A673 (cell line): ENCODE measurements at places on chromosomes 16 and 17. TPM values are rescaled to one million over a fixed set of nuclear protein-coding genes. Genes with fewer than 3 reads are reported as not detected.

GRCh38 chr17:57071991-57072944 lies 12.8 kb upstream of the AKAP1 start:
- H3K27me3 ChIP-seq, result no peaks in the 10 kb centered on the region
- peaks cover 5% of the 10 kb centered on the region for H3K4me1 ChIP-seq
- no peak overlapping the region for H3K4me3 ChIP-seq
- DNase-seq, result peak; percentile 55

DNA sequence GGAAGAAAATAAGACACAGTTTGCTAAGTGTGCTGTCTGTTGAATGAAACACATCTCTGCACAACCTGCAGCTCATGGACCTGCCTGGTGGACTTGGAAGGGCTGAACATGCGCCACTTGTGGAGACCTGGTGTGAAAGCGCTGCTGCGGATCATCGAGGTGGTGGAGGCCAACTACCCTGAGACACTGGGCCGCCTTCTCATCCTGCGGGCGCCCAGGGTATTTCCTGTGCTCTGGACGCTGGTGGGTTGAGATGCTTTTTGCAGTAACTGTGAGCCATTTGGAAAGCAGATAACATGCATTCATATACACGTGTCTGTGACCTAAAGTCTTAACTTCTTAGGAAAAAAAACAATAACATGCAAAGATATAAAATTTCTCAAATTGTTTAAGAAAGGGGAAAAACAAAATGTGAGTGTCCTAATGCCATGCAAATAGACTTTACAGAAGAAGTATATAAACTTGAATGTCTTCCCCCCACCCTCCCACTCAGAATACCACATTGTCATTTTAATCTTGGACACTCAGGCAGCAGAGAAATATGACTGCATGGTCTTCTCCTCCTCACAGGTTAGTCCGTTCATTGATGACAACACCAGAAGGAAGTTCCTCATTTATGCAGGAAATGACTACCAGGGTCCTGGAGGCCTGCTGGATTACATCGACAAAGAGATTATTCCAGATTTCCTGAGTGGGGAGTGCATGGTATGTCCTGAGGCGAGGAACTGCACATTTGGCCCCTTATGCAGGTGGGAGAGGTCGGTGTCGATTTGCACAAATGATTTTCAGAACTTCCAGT lies 65.6 kb downstream of the SEC14L1 start:
- peak; percentile 71 for DNase-seq
- H3K4me1 ChIP-seq, result peaks cover 37% of the 10 kb centered on the region
- H3K27ac ChIP-seq, result peak overlapping the region; percentile 55
- peaks cover 79% of the 10 kb centered on the region for H3K36me3 ChIP-seq
- H3K27me3 ChIP-seq, result no peaks in the 10 kb centered on the region
- H3K4me3 ChIP-seq, result no peak overlapping the region

DNA sequence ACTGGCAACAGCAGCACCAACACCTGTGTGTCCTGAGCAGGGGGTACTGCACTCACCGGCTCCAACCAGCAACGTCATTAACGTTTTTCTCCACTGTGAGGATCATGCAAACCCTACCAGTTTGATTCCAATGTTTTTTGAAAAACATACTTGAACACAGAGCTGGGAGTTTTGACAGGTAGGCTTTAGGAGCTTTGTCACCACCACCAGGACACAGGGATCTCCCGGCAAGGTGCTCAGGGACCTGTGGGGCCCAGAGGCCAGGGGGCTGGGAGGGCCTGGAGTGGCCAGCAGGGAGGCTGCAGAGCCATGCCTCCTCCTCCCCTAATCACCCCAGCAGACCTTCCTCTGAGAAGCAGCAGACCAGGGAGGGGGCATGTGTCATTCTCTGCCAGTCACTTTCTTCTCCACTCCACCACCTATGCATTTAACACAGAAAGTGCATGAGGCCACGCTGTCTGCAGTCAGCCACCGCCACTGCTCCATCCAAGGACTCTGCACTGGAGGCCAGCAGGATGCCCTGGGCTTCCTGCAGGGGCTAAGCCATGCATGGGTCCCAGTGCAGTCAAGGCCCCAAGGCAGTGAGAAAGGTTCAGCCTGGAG lies 768.2 kb downstream of the KCNJ18 start:
- no peaks in the 10 kb centered on the region for H3K4me1 ChIP-seq
- no peak overlapping the region for H3K4me3 ChIP-seq
- no peak overlapping the region for H3K27ac ChIP-seq
- no peaks in the 10 kb centered on the region for H3K27me3 ChIP-seq

DNA sequence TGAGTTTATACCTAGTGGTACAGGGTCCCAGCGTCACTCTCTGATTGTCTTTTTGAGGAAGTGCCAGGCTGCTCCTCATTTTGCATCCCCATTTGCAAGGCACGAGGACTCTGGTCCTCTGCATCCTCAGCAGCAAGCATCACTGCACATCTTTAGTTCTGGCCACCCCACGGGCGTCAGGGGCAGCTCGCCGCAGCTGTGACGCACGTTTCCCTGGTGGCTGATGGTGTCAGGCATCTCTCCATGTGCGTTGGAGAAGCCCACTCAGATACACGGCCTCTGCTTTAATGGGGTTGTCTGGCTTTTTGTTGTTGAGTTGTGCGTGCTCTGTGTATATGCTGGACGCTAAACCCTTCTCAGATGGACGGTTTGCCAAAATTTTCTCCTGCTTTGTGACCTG lies 45.2 kb upstream of the ZNF469 start:
- DNase-seq, result no peak
- no peak overlapping the region for H3K27ac ChIP-seq
- no peaks in the 10 kb centered on the region for H3K27me3 ChIP-seq
- H3K36me3 ChIP-seq, result no peaks in the 10 kb centered on the region
- no peak overlapping the region for H3K4me3 ChIP-seq

DNA sequence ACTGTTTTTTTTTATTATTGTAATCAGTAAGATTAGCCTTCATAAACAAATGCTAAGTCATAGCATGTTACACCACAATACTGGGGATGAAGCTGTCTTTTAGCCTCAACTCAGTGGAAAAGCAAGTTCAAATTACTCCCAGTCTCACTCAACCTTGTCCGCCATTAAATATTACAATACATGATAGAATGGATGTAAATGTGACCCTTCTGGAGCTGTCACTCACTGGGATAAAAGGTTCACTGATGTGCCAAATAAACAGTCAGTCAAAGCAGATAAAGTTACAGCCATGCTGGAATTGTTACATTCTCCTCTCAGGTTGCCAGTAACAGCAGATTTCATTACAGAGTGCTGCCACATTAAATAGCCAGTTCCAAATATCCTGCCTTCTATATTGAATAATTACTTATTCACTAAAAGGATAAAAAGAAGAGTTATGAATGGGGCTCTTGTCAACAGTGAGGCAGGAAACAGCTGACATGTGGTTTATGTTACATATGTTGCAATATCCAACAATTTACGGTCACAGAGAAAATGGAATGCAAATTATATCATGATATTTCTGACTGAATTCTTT lies 53.4 kb downstream of the BRIP1 start:
- peaks cover 4% of the 10 kb centered on the region for H3K36me3 ChIP-seq
- DNase-seq, result peak; percentile 92
- peaks cover 18% of the 10 kb centered on the region for H3K4me1 ChIP-seq
- H3K27ac ChIP-seq, result peak overlapping the region; percentile 51

GRCh38 chr17:4270736-4271135 lies 7.0 kb upstream of the ANKFY1 start:
- DNase-seq, result no peak
- peaks cover 12% of the 10 kb centered on the region for H3K36me3 ChIP-seq
- peaks cover 6% of the 10 kb centered on the region for H3K4me1 ChIP-seq

DNA sequence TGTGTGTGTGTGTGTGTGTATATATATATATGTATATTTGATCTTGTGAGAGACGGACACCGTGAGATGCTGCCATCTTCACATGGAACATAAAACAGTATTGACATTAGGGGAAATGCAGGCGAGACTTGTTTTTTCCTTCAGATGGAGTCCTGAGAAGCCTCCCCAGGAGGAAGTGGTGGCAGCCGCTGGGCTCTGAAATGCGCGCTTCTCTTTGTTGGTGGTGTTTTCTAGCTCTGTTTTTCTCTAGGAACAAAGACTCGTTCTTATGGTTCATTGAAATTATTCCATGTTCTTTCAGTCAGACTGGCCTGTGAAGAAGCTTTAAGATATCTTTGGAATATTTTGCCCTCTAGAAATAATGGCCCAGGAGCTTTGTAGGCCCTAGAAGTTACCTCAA lies 32.9 kb downstream of the SNX29 start:
- no peak overlapping the region for H3K4me3 ChIP-seq
- no peaks in the 10 kb centered on the region for H3K36me3 ChIP-seq
- no peaks in the 10 kb centered on the region for H3K4me1 ChIP-seq
- DNase-seq, result no peak
- no peak overlapping the region for H3K27ac ChIP-seq

DNA sequence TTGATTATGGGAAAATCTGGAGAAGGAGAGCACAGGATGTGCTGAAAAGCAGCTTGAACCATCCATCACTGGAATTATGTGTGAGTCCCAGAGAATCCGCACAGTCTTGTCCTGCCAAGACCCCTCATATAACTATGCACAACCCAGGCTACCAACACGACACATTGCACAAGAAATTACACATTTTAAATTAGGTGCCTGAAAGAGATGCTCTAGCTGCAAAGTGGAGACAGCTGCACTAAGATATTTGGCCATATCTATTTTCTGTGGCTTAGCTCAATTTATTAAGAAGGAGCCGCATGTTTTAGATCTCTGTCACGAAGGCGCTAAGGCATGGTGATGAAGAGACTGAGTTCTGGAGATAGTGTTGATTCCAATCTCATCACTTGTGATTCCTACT lies 1308.4 kb downstream of the CDH8 start:
- no peaks in the 10 kb centered on the region for H3K27me3 ChIP-seq
- H3K4me3 ChIP-seq, result no peak overlapping the region
- H3K4me1 ChIP-seq, result no peaks in the 10 kb centered on the region
- H3K27ac ChIP-seq, result no peak overlapping the region

DNA sequence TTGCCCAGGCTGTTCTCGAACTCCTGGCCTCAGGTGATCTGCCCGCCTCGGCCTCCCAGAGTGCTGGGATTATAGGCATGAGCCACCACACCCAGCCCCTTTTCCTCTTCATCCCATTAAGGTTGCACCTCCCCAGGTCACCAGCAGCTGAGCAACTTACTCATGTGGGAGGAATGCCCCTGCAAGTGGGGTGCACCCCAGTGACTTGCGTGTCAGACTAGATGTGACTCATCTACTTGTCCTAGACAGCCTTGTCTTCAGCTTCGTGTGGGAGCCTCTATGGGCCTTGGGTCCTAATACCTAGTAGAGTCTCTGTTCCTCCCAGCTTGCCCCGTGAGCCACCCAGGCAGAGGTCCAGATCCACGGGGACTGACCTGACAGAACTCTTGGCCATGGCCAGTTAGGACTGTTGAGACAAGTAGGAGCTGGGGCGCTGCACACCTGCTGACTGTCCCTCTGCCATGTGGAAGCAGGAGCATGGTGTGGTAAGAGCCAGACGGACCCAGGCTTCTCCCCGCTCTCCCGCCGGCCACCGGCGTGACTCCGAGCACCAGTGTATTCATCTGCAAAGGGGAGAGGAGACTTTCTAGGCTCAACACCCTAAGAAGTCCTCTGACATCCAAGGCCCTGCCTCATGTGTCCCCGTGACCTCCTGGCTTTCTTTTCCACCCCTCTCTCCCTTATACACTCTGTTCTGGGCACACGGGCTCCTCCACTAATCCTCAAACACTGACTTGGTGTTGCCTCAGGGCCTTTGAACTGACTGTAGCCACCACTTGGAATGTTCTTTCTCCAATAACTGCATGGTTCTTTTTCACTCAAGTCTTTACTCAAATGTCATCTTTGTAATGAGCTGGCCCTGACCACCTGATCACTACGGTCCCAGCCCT lies 11.6 kb upstream of the CBX4 start:
- H3K4me1 ChIP-seq, result no peaks in the 10 kb centered on the region
- no peak overlapping the region for H3K4me3 ChIP-seq
- DNase-seq, result no peak
- H3K27ac ChIP-seq, result no peak overlapping the region
- no peaks in the 10 kb centered on the region for H3K36me3 ChIP-seq

DNA sequence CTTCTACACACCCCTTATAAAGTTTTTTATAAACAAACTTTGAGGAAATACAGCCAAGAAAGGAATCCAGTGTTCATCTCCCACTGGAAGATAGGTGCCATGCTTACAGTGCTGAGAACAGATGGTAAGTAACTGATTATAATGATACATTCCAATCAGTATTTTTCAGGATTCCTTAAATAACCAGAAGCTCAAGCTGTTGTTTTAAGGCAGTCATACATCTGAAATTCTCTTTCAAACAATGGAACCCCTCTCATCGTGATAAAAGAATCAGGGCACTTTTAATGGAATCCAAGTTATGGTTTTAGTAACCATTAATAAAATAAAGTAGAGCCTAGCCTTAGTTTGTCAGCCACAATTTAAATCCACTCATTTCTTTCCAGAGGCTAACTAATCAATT lies 56.1 kb upstream of the STAC2 start:
- H3K27me3 ChIP-seq, result no peaks in the 10 kb centered on the region
- H3K4me1 ChIP-seq, result no peaks in the 10 kb centered on the region

DNA sequence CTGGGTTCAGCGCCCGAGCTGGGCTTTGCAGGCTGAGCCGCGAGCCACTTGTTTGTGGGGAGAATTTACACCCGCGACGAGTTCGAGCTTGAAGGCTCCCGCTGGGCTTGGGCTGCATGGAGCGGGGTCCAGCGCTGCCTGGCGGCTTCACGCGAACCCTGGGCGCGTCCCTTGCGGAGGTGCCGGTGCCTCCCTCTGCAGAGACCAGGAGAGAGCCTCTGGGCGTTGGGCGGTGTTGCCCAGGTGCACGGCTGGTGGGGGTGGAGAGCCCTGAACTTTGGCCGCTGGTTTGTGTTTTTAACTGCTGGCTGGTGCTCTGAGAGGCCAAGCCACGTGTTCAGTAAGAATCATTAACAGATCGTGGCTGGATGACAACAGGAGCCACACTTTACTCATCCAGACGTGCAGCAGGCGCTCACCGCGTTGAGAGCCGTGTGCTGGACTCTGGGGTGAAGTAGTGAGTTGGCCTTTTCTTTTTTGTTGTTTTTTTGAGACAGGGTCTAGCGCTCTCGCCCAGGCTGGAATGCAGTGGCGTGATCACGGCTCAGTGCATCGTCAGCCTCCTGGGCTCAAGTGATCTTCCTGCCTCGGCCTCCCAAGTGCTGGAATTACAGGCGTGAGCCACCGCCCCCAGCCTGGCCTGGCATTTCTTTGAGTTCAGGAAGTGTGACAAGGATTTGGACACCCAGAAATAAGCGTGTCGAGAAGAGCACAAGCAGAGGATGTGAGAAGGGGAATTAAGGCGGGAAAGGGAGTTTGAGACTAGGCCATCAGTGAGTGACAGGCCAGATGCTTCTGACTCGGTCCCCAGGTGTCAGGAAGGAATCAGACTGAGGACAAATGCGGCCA lies 827 bp downstream of the CDK10 start:
- H3K27me3 ChIP-seq, result no peaks in the 10 kb centered on the region
- DNase-seq, result no peak
- H3K4me3 ChIP-seq, result peak overlapping the region; percentile 72
- peaks cover 7% of the 10 kb centered on the region for H3K4me1 ChIP-seq

The SPAG7 gene
- 74.8 and 88.9 TPM in 2 replicates for total RNA-seq

The PTX4 gene
- total RNA-seq, result not detected in 2 replicates

The NPW gene
- 96.5 and 105 TPM in 2 replicates for total RNA-seq

The ABCC12 gene
- total RNA-seq, result not detected in 2 replicates

The GRIN2C gene
- 0.09 and 0.24 TPM in 2 replicates for total RNA-seq

The RSAD1 gene
- total RNA-seq, result 44.3 and 48.4 TPM in 2 replicates

The CRYM gene
- total RNA-seq, result not detected in 2 replicates

The ABCC11 gene
- 0.13 TPM in 1 of 2 replicates, not detected in the other for total RNA-seq

The TBC1D3 gene
- not detected in 2 replicates for total RNA-seq

The KRT15 gene
- not detected in 2 replicates for total RNA-seq

The SUPT4H1 gene
- 93.1 and 106 TPM in 2 replicates for total RNA-seq

The VWA3A gene
- total RNA-seq, result 0.57 and 0.64 TPM in 2 replicates

The NFATC2IP gene
- 63.4 and 63.5 TPM in 2 replicates for total RNA-seq

The KRT12 gene
- total RNA-seq, result not detected in 2 replicates

The CES3 gene
- total RNA-seq, result 3.0 and 3.9 TPM in 2 replicates
